ENCODE measurements at places on chromosomes 11 and 22.

DNA sequence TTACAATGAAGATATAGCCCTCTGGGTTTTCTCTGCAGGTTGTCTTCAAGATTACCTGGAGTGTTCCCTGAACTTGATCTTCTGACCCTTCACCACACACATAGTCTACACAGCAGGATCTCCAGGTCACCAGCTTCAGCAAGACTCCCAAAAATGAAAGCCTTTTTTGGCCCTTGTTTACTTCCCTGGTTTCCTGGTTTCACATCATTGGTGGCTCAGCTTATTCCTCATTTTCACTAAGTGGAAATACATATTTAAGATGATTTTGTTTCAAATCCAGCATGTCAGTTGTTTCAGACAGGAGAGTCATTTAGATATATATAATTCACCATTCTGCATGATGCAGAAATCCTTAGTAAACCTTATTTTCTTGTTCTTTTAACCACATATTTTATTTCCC lies 41.6 kb upstream of the MPEG1 start:
- DNase-seq, result no peak

GRCh38 chr11:82980292-82980691 lies 78.8 kb downstream of the DDIAS start:
- DNase-seq, result no peak

GRCh38 chr11:41284354-41284753 lies 175.1 kb downstream of the LRRC4C start:
- no peak for DNase-seq

DNA sequence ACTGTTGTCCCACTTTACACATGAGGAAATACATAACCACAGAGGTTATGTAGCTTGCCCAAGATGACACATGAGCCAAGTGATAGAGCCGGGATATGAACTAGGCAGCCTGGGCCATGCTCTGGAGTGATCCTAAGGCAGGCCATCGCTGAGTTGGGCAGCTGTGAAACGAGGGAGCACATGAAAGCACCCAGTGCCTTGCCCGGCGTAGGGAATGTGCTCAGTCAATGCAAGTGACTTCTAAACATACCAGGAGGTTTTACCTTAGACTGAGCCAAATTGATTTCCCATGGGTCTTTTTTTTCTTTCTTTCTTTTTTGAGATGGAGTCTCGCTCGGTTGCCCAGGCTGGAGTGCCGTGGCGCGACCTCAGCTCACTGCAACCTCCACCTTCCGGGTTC lies 10.5 kb downstream of the GRIK4 start:
- no peak for DNase-seq

DNA sequence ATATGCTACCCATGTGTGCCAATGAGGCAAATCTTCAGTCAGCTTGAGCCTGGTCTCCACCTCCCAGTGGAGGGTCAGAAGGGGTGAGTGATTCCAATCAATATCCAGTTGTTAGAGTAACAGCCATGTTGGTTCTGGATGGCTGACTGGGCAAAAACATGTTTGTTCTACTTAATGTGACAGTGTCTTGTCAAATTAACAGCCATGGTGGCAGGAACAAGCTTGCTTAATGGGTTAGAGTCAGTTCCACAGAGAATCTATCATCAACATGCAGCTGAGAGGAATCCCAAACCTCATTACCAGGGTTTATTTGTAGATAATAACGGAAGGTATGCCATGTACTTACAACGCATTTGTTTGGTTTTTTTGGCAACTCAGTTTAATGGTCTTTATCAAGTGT lies 133.2 kb downstream of the SLC17A6 start:
- no peak for DNase-seq

DNA sequence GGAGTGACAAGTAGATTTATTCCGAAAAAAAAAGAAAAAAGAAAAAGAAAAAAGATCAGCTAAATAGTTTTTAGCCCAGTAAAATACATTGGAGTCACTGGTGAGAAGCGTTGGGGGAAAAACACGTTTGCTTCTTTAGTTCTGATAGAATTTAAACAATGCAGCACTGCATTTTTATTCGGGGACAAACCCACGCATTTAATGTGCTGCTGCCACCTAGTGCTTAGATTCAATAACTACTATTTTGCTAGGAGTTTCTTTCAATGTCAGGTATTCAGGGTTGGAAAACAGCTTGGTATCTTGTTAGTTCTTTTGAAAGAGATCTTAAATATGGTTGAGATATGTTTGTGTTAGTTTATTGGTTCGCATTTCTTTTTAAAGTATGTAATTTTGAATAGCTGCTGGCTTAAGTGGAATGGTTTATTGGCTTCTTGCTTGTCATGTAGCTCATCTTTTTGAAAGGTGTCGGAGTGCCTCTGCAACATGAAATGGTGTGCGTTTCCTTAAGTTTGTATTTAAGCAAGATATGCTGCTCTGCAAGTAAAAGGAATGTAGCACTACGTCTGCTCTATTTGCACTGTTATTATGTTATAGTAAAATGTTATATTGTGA lies 41.9 kb downstream of the SVIP start:
- DNase-seq, result no peak

GRCh38 chr11:11296434-11296833 lies 56.6 kb downstream of the CSNK2A3 start:
- no peak for DNase-seq

DNA sequence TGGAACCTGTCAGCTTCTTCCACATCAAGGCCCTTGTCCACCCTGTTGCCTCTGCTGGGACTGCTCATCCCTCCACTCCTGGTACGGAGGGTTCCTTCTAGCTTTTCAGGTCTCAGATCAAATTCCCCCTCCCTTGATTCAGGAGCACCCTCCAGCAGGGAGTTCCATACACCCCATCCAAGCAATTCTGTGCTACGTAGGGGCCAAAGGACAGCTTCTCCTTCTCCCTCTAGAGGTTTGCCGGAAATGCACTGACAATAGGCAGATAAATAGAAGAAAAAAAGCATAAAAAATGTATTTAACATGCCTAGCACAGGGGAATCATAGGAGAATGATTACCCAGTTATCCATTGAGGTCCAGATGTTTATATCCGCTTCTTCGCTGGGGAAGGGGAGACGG lies 3.3 kb upstream of the CARD10 start:
- no peak for DNase-seq

GRCh38 chr11:122308226-122308625 lies 192.2 kb upstream of the BLID start:
- DNase-seq, result no peak

- DNase-seq, result no peak
Observed at GRCh38 chr22:33124471-33124870, 66.3 kb upstream of the SYN3 start.

DNA sequence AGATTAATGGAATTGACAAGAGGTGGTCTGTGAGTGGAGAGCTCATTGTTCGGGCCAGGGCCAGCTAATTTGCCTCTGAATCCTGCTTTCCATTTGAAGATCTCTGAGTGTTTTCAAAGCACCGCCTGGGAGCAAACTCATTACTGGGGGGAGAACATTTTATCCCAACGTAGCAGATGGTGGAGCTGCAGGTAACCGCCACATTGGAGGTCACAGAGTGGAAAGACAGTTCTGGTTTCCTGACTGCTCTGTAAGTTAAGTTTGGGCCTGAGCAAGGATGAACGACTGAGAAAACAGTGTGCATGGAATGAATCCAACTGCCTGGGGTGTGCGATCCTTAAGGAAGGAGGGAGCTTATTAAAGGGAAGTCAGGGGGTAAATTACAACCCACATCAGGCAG lies 30.5 kb downstream of the LMO2 start:
- DNase-seq, result no peak

DNA sequence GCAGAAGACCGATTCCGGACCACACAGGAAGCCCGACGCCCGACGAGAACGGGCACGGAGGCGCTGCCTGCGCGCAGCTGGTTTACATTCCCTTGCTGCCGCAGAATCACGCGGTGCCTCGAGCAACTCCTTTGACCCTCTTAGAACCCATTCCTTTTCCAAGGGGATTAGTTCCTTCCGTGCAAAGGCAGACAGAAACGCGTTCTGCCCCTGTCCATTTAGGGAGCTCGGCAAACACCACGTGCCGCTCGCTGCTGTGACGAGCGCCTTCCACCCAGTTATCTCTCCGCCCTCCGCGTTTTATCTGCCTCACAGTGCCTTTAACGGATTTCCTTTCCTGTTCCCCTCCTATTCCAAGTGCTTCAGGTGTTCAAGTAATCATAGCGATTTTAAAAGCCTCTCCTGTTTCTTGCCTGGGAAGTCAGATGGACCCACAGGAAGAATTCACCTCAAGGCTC lies 24.1 kb upstream of the MICAL3 start:
- DNase-seq, result no peak

GRCh38 chr11:110453684-110454354 lies 24.1 kb downstream of the FDX1 start:
- DNase-seq, result no peak

GRCh38 chr11:59923813-59924212 lies 14.4 kb upstream of the OOSP1 start:
- no peak for DNase-seq

DNA sequence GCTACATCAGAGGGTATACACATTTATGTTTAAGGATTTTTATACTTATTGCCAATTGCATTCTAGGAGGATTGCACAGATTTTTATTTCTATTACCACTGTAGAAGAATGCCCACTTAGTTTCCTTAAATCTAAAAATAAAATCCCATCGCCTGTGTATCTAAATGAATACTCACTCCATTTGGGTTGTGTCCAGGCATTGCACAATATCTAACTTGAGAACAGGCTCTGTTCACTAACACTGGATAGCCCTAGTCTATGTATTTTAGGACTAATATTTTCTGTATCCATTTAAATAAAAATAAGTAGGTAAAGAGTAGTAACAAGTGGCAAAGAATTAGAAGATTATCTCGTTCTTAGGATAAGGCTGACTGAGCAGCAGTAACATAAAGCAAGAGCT lies 4.1 kb downstream of the C11orf52 start:
- DNase-seq, result no peak

GRCh38 chr11:117505285-117505970 lies 177.8 kb downstream of the CEP164 start:
- no peak for DNase-seq

GRCh38 chr22:33920197-33920540 lies at the start of gene LARGE1:
Gene LARGE1 (minus strand): TSS chr22:33920476.
- no peak for DNase-seq

DNA sequence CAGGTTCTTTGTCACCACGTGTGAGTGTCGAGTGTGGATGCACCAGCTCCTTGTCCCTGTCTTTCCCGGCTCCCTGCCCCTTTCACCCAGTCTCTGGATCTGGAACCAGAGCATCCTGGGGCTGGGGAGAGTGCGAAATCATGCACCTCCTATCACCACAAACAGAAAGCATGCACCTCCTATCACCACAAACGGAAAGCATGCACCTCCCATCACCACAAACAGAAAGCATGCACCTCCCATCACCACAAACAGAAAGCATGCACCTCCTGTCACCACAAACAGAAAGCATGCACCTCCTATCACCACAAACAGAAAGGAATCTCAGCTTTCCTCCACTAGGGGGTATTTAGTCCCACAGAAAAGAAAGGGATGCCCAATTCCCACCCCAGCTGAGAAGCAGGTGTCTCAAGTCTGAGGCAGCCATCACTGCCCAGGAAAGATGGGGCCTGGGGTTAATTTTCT lies 5.9 kb upstream of the GLB1L3 start:
- no peak for DNase-seq

GRCh38 chr11:132358573-132358953 lies 988.1 kb downstream of the NTM start:
- DNase-seq, result no peak

DNA sequence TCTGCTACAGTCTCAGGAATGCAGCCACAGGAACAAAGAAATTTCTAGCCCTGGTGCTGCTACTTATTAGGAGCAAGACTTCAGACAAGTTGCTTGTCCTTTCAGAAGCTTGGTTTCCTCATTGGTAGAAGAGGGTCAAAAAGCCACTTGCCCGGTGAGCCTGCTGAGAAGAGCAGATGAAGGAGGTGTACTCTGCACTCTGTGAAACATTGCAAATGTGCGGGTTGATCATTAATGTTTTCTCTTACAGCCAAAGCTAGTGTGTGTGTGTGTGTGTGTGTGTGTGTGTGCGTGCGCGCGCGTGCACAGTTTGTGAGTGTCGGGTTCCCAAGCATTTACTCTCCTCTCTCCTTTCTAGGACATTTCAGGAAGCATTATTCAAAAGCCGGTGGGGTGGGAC lies 86.3 kb upstream of the NNMT start:
- DNase-seq, result no peak

- DNase-seq, result no peak
Observed at GRCh38 chr22:26713823-26714449, 56.5 kb downstream of the MIAT start.

- no peak for DNase-seq
Observed at GRCh38 chr11:20522536-20522935, 76.9 kb upstream of the SLC6A5 start.

GRCh38 chr11:12216671-12217374 lies 106.4 kb downstream of the MICAL2 start:
- DNase-seq, result no peak

DNA sequence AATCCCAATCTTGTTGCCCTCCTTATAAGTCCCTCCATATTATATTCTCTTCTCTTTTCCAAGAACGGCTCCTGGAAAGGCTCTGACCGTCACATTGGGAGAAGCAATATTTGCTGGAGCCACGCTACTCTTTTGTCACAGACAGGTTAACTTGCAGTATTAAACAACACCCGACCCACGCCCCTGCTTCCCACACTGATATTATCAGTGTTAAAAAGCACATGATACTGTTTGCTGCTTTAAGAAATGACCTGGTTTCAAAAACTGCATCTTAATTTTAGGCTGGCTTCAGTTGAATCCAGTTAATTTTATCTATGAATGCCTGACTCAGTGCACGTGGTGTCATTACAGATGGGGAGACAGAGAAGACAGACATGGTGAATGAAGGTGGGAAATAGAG lies 3.1 kb downstream of the FLI1 start:
- DNase-seq, result peak; percentile 27

DNA sequence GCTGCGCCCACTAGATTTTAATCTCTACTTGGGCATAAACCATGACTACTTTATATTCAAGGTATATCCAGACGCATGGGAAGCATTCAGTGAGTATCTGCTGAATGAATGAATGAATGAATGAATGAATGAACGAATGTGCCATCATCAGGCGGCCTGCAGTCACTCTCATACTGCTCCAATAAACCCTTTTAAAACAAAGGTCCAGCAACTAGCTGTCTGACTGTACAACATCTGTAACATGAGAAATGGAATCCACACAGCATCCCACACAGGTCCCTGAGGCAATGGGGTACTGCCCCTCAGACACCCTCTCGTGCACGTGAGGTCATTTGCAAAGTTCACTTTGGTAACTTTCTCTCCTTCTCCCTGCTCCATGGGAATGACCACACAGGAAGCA lies 147.5 kb downstream of the LARGE1 start:
- DNase-seq, result no peak

GRCh38 chr11:90737444-90738050 lies 514.7 kb upstream of the CHORDC1 start:
- no peak for DNase-seq

DNA sequence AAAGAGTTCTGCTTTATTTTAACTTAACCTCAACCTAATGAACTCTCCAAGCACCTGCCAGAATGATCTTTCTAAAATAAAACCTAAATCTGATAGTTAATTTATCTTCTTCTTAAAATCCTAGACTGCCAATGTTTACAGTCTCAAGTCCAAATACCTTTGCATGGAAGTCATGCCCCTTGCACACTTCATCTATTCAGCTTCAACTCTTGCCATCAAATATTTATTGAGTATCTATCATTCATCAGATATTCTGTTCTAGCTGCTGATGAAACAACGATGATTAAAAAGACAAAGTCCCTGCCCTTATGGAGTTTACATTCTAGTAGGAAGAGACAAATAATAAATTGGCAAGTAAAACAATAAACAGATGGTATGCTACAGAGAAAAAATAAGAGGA lies 101.7 kb downstream of the APOL5 start:
- DNase-seq, result no peak

Measured in stimulated activated naive CD4-positive, alpha-beta T cell treated with Interleukin-2 at 50 U/mL for 16 hours (primary cell).